ENCODE measurements at places on chromosomes 4 and X.

DNA sequence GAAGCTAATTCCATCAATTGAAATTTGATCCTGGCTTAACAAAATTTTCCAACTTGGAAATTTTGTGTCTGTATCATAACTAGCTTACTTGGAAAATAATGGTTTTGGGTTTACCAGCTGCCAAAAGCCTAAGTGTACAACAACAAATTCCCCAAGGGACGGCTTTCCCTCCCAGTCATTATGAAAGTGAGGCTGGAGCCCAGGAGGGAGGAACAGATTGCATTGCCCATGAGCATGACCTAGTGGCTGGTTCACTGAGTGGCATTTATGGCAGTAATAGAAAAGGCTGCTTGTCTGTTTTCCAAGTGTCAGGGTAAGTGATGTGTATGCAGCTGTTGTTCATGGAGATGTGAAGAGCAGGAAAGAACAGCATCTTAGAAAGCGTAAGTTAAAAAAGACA, 70.8 kb upstream of the HHIP start:
- no peak for DNase-seq

- no peak for DNase-seq
These were observed 37.6 kb downstream of the MAGEB5 start for GRCh38 chrX:26253526-26253925.

DNA sequence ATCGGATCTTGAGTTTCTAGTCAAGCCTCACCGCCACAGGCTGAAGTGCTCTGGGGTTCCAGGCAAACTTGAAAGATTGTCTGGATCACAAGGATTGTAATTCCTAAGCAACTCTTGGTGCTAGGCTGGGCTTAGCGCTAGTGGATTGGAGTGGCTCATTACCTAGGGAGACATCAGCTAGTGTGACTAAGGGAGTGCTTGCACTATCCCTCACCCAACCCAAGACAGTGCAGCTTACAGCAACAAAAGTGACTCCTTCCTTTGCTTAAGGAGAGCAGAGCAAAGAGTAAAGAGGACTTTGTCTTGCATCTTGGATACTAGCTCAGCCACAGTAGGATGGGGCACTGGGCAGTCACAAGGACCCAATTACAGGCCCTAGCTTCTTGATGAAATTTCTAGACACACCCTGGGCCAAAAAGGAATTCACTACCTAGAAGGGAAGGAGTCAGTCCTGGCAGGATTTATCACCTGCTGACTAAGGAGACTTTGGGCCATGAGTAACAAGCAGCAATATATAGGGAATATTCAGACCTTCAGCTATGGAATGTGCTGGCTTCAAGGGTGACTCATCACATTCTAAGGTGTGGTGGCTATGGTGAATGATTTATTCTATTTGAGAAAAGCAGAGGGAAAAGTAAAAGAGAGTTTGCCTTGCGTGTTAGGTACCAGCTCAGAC, 1212.4 kb downstream of the PCDH18 start:
- DNase-seq, result no peak

- DNase-seq, result peak; percentile 50
These were observed 33.1 kb downstream of the LEF1 start for GRCh38 chr4:108135549-108136209.

DNA sequence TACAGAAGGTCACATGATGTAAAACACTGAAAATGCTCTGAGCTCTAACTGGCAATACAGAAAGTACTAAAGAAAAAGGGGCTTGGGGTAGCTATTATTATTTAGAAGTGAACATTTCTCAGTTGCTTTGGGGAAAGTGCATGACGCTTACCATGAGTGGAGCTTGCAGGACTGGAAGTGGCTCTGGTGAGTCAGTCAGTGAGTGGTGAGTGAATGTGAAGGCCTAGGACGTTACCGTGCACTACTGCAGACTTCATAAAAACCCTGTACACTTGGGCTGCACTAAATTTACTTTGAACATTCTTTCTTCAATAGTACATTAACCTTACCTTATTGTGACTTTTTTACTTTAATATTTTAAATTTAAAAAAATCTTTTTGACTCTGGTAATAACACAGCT, 89.3 kb upstream of the ENPP6 start:
- no peak for DNase-seq

GRCh38 chr4:55609393-55609866, 17.4 kb upstream of the PDCL2 start:
- no peak for DNase-seq

DNA sequence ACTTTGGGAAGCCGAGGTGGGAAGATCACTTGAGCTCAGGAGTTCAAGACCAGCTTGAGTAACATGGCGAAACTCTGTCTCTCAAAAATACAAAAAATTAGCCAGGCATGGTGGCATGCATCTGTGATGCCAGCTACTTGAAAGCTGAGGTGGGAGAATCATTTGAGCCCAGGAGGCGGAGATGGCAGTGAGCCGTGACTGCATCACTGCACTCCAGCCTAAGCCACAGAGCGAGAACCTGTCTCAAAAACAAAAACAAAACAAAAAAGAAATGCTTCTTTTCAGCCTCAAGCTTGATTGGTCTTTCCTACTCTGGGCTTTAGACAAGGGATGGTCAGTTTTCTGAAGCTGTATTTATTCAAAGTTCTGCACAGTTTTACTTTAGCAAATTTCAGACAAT, 15.8 kb upstream of the DHRSX start:
- no peak for DNase-seq

DNA sequence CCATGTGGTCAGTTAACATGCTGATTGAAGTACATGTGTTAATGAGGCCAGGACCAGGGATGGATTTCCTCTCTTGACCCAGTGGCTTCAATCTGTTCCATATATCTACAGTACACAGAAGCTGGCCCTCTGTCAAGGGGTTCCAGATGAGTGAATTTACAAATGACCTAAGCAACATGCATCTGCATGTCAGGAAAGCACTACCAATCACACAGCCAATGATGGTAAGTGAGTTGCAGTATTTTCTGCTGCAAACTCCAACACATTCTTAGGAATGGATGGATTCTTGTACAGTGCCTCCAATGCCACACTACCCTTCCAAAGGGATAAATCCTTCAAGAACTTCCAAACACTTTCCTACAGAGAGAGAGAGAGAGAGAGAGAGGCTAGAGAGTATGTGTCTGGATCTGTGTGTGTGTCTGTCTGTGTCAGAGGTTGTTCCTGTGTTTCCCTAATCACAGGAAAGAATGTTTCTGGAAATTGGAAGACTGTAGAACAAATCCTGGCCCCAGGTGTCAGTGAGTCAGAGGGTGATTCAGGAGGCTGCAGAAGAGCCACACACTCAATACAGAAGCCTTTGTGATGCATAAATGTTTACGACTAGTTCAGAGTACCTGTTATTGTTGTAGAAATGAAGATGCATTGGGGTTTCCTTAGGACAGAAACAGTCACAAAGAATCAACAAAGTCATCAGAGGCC, 107.5 kb downstream of the GUCY2F start:
- DNase-seq, result no peak

GRCh38 chr4:16900325-16900724, 1.9 kb upstream of the LDB2 start:
- DNase-seq, result no peak

GRCh38 chrX:29308726-29309125, 721.5 kb downstream of the IL1RAPL1 start:
- DNase-seq, result no peak

GRCh38 chrX:24168807-24169206, 19.3 kb downstream of the ZFX start:
- no peak for DNase-seq

GRCh38 chr4:153766758-153767157, 6.9 kb upstream of the RNF175 start:
- DNase-seq, result no peak

- no peak for DNase-seq
These were observed 104.7 kb upstream of the MID1 start for GRCh38 chrX:10725071-10725470.

- DNase-seq, result no peak
These were observed 32.2 kb downstream of the DHRSX start for GRCh38 chrX:2468261-2469195.

GRCh38 chrX:97636473-97637140, 752.9 kb downstream of the RPA4 start:
- DNase-seq, result no peak

DNA sequence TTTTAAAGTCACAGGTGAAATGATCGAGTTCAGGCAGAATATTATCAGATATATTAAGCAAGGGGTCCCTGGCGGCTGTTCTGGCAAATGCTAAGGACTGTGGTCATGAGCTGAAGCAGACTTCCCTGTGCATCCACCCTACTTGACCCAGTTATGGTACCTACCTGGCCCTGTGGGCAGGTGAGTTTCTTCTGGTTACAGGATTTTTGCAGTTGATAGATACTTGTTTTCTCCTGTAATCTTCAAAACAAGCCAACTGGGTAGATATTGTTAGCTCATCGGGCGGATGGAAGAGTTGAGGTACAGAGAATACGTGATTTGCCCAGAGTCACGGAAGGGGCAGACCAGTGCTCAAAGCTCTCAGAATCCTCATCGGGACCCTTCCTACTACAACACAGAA, 18.5 kb upstream of the PROM1 start:
- DNase-seq, result no peak

- no peak for DNase-seq
These were observed 7.8 kb upstream of the CHRNA9 start for GRCh38 chr4:40327340-40327739.

DNA sequence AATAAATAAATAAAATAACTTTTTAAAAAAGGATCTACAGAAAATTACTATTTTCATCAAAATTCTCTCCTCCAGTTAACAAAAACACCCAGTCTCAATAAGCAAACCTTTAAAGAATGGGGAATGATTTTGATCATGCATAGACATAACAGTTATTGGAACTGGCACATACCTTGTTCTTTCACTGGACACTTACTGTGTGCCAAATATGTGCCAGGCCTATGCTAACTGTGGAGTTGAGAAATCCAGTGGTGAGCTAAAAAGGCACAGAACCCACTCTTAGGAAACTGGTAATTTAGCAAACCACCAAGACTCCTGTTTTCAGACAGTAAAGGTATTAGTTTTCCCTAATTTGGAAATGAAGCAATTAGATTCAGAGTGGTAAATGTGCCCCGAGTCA, 39.1 kb downstream of the CLOCK start:
- DNase-seq, result no peak

GRCh38 chr4:74311696-74312313, 3.5 kb downstream of the EPGN start:
- no peak for DNase-seq

DNA sequence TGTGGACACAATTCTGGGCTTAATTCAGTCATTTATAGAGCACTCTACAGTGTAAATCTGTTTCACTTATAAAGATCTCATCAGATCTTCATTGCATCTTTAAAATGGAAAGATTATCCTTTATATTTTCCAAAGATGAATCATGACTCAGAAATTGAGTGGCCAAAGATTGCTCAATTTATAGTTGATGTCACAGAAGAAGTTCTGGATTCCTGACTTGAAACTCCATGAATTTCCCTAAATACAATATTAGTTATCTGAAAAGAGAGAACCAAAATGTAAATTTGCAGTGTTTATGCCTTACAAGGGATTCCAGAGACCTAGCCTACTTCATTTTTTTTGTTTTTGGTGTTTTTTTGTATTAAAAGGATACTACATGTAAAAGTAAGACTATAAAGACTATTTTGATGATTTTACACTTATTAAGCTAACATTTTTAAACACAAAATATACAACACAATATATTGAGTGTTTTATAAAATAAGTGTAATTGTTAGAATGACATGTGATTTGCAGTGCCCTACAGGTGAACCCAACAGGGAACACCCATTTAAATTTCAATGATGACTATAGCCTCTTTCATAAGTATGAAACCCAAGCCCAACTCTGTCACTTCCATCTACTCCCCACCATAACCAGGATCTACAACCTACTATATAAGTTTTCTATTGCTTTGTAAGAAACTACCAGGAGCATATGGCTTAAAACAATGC, 183.5 kb downstream of the PCDH7 start:
- DNase-seq, result no peak

DNA sequence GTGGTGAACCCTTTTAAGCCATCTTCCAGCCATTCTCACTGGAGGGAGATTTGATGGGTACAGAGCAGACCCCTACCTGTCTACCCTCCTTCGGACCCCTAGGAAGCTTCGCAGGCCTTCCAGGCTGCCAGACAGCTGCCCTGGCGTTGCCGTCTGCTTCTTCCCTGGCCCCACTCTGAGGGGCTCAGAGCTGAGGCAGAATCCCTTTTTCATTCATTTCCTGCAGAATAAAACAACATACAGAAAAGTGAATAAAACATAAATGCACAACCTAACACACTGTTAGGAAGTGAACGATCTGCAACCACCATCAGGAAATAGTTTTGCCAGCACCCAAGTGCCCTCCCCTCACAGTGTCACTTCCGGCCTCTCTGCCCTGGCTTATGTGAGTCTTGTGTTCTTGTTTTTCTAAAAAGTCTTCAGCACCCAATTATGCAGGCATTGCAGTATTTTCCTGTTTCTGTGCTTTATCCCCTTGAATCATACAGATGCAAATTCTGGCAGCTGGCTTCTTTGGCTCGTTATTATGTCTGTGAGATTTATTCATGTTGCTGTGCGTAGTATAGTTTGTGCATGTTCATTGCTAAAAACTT, 5.6 kb upstream of the ADD1 start:
- DNase-seq, result no peak

GRCh38 chrX:149937871-149938426, 342 bp downstream of the EOLA2 start:
- peak; percentile 23 for DNase-seq

- DNase-seq, result no peak
These were observed 67.7 kb downstream of the DCLK2 start for GRCh38 chr4:150145946-150146340.

GRCh38 chr4:82903737-82904136, 3.2 kb downstream of the THAP9 start:
- no peak for DNase-seq

GRCh38 chr4:10623241-10623640, 61.3 kb downstream of the CLNK start:
- DNase-seq, result no peak

DNA sequence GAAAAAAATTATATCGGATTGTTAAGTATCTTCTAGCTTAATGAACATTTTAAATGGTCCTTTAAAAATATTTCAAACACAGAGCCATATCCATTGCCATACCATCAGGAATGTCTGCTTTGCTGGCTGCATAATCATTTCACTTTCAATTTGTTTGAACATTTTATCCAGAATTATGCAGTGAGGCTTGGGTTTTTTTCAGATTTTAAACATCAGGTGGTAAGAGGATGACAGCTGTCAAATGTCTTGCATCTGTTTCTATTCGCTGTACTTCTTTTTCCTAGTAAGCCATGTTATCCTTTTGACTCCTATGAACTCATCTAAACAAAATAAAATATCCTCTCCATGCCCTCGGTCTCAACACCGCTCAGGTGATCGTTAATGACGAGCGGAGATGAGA, 802 bp downstream of the RFC1 start:
- DNase-seq, result no peak

- DNase-seq, result no peak
These were observed 105.5 kb downstream of the TMEM164 start for GRCh38 chrX:110108381-110108821.

- DNase-seq, result no peak
These were observed at the start of gene EGF for GRCh38 chr4:109912706-109913595. Gene EGF, plus strand, starts transcription at chr4:109912883. Its CDS starts 453 bp downstream, at chr4:109913336.

DNA sequence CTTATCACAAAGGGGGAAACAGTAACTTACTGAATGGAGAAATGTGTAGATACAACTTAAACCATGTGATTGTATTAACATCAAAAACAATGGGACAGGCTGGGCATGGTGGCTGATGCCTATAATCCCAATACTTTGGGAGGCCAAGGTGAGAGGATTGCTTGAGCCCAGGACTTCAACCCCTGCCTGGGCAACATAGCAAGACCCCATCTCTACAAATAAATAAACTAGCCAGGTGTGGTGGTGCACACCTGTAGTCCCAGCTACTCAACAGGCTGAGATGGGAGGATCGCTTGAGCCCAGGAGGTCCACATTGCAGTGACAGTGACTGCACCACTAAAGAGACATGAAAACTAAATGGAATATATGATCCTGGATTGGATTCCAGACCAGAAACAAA, 26.4 kb downstream of the TMEM184C start:
- DNase-seq, result no peak

Data from breast epithelium (tissue), 4 donors.